Fibroblast of skin of back (primary cell): ENCODE measurements at places on chromosomes 12 and 14.

DNA sequence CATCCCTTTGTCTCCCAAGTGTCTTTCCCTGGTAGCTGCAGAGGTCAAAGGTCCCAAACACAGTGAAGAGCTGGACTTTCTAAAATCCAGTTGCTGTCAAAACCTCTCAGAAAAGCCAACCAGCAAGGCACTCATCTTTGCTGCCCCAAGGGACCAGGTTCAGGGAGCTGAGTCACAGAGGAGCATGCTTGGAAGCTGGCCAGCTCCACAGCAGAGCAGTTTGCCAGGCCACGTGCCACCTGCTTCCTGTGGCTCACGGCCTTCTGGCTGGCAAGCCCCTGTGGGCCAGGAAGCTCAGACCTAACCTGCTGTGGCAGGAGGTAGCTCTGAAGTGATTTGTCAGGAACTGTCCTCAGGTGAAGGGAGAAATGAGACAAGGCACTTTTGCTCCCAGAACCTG, 3.6 kb downstream of the ISCU start:
- peak; percentile 81 for DNase-seq

- peak; percentile 4 for DNase-seq
Measured at GRCh38 chr14:76644855-76645518, 116.3 kb upstream of the VASH1 start.

- DNase-seq: no peak
Measured at GRCh38 chr12:48285751-48286650, 64.7 kb downstream of the ZNF641 start.

DNA sequence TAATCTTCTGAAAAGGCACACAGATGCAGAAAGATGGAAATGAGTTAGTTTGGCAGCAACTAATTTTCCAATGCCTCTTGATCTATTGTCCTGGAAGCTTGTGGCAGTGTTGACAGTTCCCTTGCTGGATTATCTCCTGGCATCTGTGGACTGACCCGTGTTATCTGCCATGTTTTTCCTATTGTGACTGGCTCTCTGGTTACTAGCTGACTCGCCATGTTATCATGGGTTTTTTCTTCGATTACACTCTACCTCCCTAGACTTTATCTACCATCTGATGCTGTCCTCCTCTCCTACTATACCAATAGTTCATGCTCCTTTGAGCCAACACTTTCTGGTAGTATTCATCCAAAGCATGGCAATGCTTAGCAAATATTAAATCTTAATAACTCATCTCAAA, 63.3 kb upstream of the FLRT2 start:
- DNase-seq: peak; percentile 46

- DNase-seq: no peak
Measured at GRCh38 chr14:91138511-91139359, 24.9 kb downstream of the DGLUCY start.

DNA sequence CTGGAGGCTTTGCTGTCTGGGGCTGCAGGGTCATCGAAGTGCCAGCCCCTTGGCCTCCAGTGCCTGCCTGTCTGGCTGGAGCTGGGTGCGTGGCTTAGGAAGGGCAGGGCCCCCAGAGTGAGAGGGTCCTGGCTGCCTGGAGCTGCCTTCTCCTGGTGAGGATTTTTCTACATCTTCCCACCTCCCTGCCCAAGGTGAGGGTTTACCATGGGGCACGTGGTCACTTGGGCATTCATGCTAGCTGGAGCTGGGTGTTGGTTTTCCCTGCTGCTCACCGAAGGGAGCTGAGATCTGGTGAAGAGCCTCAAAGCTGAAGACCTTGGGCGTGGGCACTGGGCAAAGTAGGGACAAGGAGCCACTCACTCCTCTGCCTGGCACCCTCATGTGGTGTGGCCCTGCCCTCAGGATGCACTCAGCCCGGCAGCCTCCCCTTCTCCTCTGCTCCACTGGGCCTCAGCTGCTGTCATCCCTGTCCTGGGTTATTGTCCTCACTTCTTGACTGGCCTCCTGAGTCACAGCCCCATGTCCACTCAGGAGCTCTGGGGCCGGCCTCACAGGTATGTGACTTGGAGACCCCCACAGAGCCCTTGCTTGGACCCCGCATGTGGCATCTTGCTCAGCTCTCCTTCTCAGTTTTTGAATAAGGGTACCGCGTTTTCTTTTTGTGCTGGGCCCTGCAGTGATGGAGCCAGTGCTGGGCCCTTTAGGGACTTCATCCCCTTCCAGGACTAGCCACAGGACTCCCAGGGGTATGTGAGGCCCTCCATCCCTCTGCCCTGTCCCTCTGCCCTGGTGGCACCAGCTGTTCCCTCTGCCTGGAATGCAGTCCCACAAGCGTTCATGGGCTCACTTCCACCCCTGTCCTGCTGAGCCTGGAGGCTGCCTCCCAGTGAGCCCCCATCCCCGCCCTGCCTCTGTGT, 1.6 kb downstream of the CEP170B start:
- no peak for DNase-seq

- DNase-seq: no peak
Measured at GRCh38 chr14:90560991-90561390, 164.2 kb downstream of the CALM1 start.

- peak; percentile 43 for DNase-seq
Measured at GRCh38 chr14:51716610-51717009, 64.9 kb downstream of the FRMD6 start.

- DNase-seq: peak; percentile 89
Measured at GRCh38 chr12:52980650-52981423, 25.4 kb upstream of the EIF4B start.

GRCh38 chr14:102490456-102490855, 19.1 kb downstream of the ANKRD9 start:
- DNase-seq: no peak

DNA sequence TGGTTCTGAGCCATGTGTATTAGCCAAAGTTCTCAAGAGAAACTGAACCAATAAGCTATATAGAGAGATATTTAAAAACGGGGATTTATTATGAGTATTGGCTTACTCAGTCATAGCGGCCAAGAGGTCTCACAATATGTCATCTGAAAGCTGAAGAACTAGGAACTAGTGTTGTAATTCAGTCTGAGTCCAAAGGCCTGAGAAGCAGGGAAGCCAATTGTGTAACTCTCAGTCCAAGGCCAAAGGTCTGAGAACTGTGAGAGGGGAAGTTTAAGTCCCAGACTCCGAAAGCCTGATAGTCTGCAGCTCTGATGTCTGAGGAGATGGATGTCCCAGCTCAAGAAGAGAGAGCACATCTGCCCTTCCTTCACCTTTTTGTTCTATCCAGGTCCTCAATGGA, 344.8 kb upstream of the USP15 start:
- no peak for DNase-seq

DNA sequence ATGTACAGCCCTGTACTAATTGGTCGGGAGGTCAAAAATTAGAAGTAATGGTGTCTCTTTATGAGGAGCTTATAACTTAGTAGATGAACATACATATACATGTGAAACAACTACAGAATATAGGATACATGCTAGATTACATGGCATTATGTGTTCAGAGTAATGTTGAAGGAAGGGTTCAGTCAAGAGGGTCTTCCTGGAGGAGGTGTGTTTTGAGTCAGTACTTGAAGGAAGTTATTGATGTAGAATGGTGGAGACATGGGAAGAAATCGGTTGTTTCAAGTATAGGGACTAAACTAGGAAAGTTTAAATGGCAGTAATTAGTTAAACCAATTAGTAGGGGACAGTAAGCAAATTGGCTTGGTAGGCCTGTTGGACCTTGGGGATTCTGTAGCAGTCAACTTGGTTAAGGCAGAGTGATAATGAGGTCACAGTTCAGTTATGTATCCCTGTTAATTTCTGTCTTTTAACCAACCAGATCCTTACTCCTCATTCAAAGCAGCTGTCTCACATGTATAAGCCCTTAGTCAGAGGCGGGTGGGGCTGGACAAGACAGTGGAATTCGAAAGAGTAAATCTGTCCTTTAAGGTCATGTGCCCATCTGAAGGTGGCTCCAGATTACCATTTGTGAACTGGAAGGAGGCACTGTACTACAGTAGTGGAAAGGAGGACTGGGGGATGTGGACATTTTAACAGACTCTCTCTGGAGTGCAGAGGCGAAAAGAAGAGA, 3.5 kb upstream of the ANKRD52 start:
- DNase-seq: peak; percentile 95
